Fibroblast of the aortic adventitia (primary cell): ENCODE measurements at places on chromosomes 7 and 10.

DNA sequence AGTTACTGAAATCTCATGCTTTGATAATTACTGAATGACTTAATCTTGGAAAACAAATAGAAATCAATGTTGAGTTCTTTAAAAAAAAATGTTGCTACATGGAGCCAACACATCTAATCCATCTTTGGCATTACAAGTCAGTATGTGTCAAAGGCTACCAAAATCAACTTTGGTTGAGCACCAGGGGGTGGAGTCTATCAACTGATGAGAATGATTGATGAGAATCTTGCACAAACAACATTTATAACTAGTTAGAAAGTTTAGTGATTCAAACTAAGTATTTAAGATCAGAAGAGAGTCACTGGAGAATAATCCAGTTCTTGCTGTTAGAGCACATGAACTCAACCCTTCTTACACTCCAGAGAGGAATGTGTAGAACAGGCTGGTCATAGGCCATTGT lies 70.5 kb upstream of the LRRC17 start:
- DNase-seq, result peak; percentile 44

DNA sequence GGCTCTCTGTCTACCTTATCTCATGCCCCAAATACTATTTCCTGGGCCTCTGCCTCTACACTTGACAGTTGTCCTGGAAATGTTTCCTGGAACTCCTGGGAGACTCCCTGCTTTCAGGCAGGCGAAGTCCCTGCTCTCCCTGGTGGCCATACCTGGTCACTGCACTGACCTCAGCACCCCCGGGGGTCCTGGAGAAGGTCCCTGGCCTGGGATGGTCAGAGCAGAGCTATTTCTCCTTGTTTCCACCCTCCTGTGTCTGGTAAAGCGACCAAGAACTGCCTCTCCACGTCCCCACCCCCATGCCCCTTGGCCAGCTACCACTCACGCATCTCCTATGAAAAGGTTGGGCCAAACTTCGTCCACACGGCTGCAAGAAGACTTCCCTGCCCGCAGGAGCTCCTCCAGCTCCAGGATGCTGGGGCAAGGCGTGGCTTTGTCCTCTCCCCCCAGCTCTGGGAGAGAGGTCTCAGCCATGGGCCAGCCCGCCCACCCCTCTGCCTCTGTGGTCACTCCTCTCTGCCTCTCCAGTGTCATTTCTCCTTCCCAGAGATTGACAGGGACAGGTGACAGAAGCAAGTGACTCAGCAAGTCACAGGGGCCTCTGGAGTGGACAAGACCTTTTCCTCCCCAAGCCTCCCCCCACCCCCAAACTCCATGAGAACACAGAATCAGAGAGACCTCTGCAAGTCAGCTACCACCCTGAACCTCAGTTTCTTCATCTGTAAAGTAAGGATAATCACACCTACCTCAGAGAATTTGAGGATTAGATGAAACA lies 2.6 kb upstream of the SAMD8 start:
- DNase-seq, result no peak

DNA sequence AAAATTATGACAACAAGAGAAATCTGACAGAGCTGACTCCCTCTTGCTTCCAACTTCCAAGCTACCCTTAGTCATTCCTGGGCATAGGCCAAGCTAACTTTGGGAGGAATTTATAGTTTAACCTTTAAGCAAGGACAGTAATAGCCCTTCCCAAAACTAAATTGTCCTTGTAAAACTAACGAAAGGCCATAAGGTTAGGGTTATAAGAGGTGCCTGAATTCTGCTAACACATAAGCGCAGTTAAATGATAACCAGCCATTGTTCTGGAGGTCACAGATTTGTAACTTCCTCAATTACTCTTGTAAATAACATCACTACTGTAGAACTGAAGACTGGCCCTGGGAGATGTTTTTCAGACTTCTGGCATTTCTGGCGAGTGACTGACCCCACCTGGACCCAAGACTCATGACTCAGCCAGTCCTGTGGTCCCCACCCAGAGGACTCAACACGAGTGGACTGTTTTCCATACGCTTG lies 481.2 kb downstream of the KCNMA1 start:
- peak; percentile 90 for DNase-seq

DNA sequence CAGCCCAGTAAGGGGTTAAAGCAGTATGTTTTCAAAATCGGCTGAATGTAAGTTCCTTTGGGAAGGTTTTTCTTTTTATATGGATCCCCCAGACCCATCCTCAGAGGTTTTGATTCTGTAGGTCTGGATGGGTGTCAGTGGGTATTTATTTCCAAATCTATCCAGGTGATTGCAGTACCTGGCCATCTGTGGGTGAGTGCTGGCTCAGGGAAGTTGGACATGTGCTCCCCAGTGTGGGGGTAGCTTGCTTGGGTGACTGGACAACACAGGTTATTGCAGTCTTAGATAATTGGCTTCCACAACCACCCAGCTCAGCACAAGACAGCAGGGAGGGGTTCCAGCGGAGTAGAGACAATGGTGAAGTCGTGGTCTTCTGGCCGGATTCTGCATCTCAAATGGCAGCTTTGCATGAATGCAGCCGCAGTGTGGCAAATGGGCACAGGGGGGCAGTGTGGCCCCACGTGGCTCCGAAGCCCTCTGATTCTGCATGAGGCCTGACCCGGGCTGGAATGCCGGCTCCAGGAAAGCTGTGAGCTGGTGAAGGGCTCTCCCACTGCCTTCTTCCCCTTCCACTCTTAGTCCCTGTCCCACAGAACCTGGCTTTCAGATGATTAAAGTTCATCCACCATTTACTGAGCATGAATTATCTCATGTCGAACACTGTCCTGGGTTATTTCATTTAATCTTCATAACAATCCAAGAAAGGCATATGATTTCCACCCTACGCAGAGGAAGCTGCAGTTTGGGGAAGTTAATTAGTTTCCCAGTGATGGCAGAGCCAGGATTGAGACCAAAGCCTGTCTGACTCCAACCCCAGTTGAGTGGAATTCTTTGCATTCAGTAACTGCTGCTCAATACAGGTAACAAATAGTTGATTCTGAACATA lies 64.5 kb upstream of the SYPL1 start:
- DNase-seq, result peak; percentile 77

- no peak for DNase-seq
Observed at GRCh38 chr7:69537691-69538090, 60.6 kb upstream of the AUTS2 start.

DNA sequence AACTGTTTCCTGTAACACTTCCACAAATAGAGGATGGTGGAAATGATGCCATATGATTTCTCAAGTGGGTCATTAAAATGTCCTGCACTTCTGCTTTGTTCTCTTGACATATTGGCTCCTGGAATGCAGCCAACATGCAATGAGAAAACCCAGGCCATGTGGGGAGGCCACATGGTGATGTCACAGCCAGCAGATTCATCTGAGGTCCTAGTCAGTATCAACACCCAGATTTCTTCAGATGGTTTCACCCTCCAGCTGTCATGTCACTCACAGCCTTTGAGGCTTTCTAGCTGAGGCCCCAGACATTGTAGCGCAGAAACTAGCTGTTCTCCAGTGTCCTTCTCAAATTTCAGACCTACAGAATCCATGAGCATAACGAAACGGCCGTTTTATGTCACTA lies 102.3 kb upstream of the NUPR2 start:
- DNase-seq, result no peak

GRCh38 chr10:9075420-9075819 lies 1020.9 kb downstream of the GATA3 start:
- no peak for DNase-seq

- peak; percentile 39 for DNase-seq
Observed at GRCh38 chr7:98771519-98771918, 98.3 kb downstream of the TMEM130 start.

DNA sequence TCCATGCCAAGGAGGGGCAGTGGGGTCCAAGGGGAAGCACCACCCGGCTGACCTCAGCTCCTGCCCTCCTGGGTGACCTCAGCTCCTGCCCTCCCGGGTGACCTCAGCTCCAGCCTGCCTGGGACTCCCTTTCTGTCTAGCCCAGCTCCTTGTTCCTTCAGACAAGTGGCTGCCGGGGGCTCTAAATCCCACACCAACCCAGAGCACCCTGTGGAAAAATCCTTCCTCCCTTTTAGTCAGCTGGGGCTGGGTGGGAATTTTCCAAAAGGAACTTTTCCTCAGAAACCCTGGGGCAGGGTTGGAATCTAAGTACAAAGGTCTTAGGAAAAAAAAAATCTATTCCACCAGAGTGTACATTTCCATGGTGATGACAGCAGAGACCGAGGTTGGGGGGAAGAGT lies 36.3 kb downstream of the AKR1B1 start:
- no peak for DNase-seq

- no peak for DNase-seq
Observed at GRCh38 chr7:108054537-108054936, 51.6 kb upstream of the LAMB1 start.

GRCh38 chr10:112698818-112699164 lies 251.3 kb upstream of the TCF7L2 start:
- no peak for DNase-seq

DNA sequence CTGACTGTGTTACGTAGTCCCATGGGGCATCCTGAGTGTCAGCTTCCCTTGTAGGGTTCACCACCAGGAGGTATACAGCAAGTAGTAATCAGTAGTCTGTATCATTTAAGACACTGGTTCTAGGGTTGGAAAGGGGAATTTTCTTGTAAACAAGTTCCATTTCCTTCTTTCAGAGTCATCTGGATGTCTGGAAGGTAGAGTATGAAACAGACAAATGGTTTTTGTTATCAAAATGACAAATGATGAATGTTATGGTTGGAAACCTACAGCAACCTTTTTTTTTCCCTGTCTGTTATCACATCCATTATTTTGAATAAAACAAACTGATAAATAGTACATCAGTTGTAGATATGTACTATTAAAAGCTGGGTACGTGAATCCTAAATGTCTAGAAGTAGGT lies 19.1 kb downstream of the SEMA3A start:
- no peak for DNase-seq
